ENCODE measurements at places on chromosomes 11 and 22.

- DNase-seq = no peak
Measured at GRCh38 chr11:528815-529727, 6.3 kb downstream of the HRAS start.

DNA sequence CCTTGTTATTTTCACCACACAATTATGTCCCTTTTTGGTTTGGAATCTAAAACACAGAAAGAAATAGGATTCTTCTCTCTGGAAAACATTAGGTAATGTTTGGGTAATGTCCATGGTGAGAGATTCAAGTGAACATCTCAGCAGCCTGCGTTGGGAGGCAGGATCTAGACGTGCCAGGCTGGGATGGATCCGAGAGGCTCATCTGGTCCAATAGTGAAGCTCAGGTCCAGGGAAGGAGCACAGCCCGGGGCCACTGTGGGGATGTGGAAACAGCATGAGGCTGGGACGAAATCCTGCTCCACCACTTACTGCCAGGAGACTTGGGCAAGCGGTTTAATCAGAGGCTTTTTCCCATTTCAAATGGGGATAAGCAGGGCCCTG, 109.9 kb downstream of the CSNK2A3 start:
- DNase-seq = no peak

GRCh38 chr11:128618603-128619002, 31.2 kb upstream of the ETS1 start:
- DNase-seq = no peak

DNA sequence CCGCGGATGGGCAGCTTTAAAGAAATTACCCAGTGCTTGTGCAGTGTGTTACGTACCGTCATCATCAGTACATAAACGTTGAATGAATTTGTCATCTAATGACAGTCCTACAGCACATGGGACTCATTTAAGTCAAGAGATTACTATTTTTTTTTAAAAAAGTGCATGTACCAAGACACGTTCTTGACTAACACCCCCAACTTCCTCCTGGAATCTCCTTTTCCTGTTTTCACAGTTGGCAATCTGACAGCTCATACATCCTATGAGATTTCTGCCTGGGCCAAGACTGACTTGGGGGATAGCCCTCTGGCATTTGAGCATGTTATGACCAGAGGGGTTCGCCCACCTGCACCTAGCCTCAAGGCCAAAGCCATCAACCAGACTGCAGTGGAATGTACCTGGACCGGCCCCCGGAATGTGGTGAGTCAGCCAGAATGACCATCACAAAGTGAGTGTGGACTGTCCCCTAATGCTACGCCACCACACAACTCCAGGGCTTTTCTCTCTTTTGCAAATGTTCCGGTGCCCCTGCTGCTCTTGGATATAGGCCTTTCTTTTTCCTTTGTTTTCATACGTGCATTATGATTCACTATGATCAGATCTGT, 162.0 kb upstream of the SORL1-AS1 start:
- no peak for DNase-seq

GRCh38 chr22:46798041-46798365, 35.6 kb downstream of the TBC1D22A start:
- no peak for DNase-seq

DNA sequence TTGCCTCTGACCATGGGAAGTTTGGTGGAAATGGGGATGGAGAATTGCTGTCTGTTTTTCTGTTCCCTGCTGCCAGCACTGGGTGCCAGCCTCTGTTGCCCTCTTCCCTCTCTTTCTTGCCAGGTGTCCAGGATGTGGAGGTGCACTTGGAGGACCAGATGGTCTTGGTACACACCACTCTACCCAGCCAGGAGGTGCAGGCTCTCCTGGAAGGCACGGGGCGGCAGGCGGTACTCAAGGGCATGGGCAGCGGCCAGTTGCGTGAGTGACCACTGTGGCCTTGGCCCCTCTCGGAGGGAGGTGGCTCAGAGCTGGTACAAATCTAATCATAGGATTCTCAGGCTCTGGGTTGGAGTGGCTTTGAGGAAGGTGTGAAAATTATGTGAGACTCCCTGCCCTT, 6.0 kb downstream of the CCS start:
- DNase-seq = no peak

GRCh38 chr11:3014057-3014938, 22.2 kb upstream of the NAP1L4 start:
- DNase-seq = peak; percentile 39

GRCh38 chr22:43300891-43301676, 42.1 kb downstream of the SCUBE1 start:
- no peak for DNase-seq

GRCh38 chr11:133999355-133999754, 42.6 kb upstream of the IGSF9B start:
- DNase-seq = no peak

- DNase-seq = no peak
Measured at GRCh38 chr11:119545978-119546915, 123.3 kb upstream of the THY1 start.

Data from GM10248 (cell line).